ENCODE measurements at places on chromosomes 4 and X. TPM values are rescaled to one million over a fixed set of nuclear protein-coding genes. Genes with fewer than 3 reads are reported as not detected.
A peak's percentile ranks its signal among the peaks of the same experiment; 100 is the strongest.

- no peak overlapping the region for H3K4me3 ChIP-seq
- no peak overlapping the region for H3K27ac ChIP-seq
- H3K4me1 ChIP-seq, result no peaks in the 10 kb centered on the region
- H3K36me3 ChIP-seq, result no peaks in the 10 kb centered on the region
- no peak for DNase-seq
- no peaks in the 10 kb centered on the region for H3K27me3 ChIP-seq
These were observed 359.1 kb downstream of the DACH2 start for GRCh38 chrX:86507331-86507730.

The UGT8 gene
- 2.1 TPM for total RNA-seq

DNA sequence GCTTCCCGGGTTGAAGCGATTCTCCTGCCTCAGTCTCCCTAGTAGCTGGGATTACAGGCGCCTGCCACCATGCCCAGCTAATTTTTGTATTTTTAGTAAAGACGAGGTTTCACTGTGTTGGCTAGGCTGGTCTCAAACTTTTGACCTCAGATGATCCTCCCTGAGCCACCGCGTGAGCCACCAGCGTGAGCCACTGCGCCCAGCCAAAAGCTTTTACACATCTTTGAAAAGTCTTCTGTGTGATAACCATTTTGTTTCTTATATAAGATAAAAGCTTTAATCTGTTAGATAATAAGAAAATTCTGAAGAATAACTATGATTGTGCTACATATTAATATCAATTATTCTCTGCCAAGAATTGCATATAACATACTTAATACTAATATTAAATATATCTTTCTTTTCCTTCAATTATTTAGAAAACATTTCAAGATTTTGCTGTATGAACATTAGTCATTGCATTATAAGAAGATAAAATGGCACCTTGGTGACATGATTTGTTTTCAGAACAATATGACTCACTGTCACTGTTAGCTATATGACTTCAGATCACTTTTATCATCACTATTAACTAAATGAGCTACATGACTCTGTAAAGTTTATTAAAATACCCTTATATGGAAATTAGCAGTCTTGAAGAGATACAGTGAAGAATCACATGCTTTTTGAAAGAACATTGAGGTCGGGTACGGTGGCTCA lies 33.4 kb downstream of the RUFY3 start:
- H3K27me3 ChIP-seq, result no peaks in the 10 kb centered on the region
- no peak overlapping the region for H3K4me3 ChIP-seq
- DNase-seq, result no peak
- H3K27ac ChIP-seq, result no peak overlapping the region
- no peaks in the 10 kb centered on the region for H3K36me3 ChIP-seq

The KLB gene
- not detected for total RNA-seq

- H3K27me3 ChIP-seq, result no peaks in the 10 kb centered on the region
- no peak overlapping the region for H3K4me3 ChIP-seq
- no peaks in the 10 kb centered on the region for H3K4me1 ChIP-seq
- DNase-seq, result no peak
- H3K36me3 ChIP-seq, result no peaks in the 10 kb centered on the region
These were observed 23.7 kb downstream of the RTL5 start for GRCh38 chrX:72107841-72108595.

The EDA2R gene
- 0.05 TPM for total RNA-seq

- H3K27me3 ChIP-seq, result no peaks in the 10 kb centered on the region
- no peak overlapping the region for H3K27ac ChIP-seq
- DNase-seq, result no peak
- H3K4me1 ChIP-seq, result no peaks in the 10 kb centered on the region
- H3K36me3 ChIP-seq, result no peaks in the 10 kb centered on the region
- no peak overlapping the region for H3K4me3 ChIP-seq
These were observed 227.2 kb upstream of the MBNL3 start for GRCh38 chrX:132716006-132716405.

DNA sequence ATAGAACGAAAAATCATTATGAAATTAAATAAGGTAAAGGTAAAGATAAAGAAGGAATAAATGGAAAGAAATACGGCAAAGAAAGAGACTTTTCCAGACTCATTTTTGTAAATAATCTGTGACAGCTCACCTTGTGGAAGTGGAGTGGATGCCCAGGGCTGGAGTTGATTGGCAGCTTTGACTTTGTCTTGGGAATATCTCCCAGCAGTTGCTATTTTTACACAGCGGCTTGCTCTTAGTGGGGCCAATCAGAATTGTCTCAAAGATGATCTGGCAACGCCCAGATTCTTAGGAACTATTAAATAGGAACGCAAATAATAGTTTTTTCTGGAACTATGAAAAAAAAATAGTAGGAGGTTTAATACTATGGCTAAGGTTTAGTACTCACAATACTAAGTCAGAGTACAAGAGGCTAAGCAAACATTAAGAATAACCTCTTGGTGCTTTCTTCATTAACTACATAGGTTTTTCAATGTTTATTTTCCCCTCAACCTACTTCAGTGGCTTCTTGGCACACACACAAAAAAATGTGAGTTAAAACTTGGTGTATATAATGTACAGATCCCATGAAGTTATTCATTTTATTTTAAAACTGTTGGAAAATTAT lies 132.7 kb downstream of the TRAM1L1 start:
- no peaks in the 10 kb centered on the region for H3K36me3 ChIP-seq
- H3K4me3 ChIP-seq, result no peak overlapping the region
- DNase-seq, result no peak

GRCh38 chrX:53084043-53084570 lies 1.9 kb downstream of the TSPYL2 start:
- H3K27me3 ChIP-seq, result no peaks in the 10 kb centered on the region
- H3K4me3 ChIP-seq, result 0 out of 2 replicates have a peak overlapping the region, but pooled peaks have one; percentile 78
- no peak for DNase-seq
- peaks cover 8% of the 10 kb centered on the region for H3K4me1 ChIP-seq
- no peak overlapping the region for H3K27ac ChIP-seq
- H3K36me3 ChIP-seq, result no peaks in the 10 kb centered on the region

- no peaks in the 10 kb centered on the region for H3K27me3 ChIP-seq
- DNase-seq, result no peak
- no peak overlapping the region for H3K27ac ChIP-seq
- H3K36me3 ChIP-seq, result no peaks in the 10 kb centered on the region
- H3K4me1 ChIP-seq, result no peaks in the 10 kb centered on the region
These were observed 48.9 kb downstream of the ACSL4 start for GRCh38 chrX:109684136-109684535.

The HHIP gene
- total RNA-seq, result 0.08 TPM

- H3K27me3 ChIP-seq, result no peaks in the 10 kb centered on the region
- H3K4me1 ChIP-seq, result no peaks in the 10 kb centered on the region
- no peaks in the 10 kb centered on the region for H3K36me3 ChIP-seq
- no peak for DNase-seq
- no peak overlapping the region for H3K27ac ChIP-seq
- H3K4me3 ChIP-seq, result no peak overlapping the region
These were observed 245.2 kb upstream of the CENPE start for GRCh38 chr4:103443324-103443723.

The UGT2B17 gene
- not detected for total RNA-seq

- H3K36me3 ChIP-seq, result no peaks in the 10 kb centered on the region
- no peak overlapping the region for H3K4me3 ChIP-seq
- DNase-seq, result no peak
- no peaks in the 10 kb centered on the region for H3K27me3 ChIP-seq
- no peak overlapping the region for H3K27ac ChIP-seq
These were observed 60.8 kb downstream of the TBCK start for GRCh38 chr4:106255195-106255594.

- no peaks in the 10 kb centered on the region for H3K27me3 ChIP-seq
- no peaks in the 10 kb centered on the region for H3K4me1 ChIP-seq
These were observed 59.9 kb upstream of the CHRNA9 start for GRCh38 chr4:40275065-40275730.

GRCh38 chrX:12401252-12401651 lies 263.0 kb downstream of the FRMPD4 start:
- no peak for DNase-seq
- no peaks in the 10 kb centered on the region for H3K36me3 ChIP-seq
- H3K27me3 ChIP-seq, result no peaks in the 10 kb centered on the region
- no peaks in the 10 kb centered on the region for H3K4me1 ChIP-seq

DNA sequence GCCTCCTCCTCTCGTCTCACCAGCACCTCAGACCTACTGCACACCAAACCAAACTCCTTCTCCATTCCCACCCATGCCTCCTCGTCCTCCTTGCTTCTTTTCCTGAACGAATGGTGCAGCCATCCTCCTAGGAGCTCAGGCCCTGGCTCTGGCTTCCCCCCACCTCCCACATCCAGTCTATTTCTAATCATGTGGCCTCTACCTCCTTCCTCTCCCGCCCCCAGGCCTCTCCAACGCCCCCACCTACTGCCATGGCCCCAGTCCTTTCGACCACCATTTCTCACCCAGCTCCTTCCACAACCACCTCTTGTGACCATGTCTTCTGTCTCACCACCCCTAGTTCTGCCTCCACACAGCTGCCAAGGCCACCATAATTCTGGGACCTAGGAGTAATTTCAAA lies 127.1 kb downstream of the PJA1 start:
- H3K4me3 ChIP-seq, result no peak overlapping the region
- no peaks in the 10 kb centered on the region for H3K4me1 ChIP-seq
- H3K27me3 ChIP-seq, result no peaks in the 10 kb centered on the region
- H3K36me3 ChIP-seq, result no peaks in the 10 kb centered on the region
- DNase-seq, result no peak

DNA sequence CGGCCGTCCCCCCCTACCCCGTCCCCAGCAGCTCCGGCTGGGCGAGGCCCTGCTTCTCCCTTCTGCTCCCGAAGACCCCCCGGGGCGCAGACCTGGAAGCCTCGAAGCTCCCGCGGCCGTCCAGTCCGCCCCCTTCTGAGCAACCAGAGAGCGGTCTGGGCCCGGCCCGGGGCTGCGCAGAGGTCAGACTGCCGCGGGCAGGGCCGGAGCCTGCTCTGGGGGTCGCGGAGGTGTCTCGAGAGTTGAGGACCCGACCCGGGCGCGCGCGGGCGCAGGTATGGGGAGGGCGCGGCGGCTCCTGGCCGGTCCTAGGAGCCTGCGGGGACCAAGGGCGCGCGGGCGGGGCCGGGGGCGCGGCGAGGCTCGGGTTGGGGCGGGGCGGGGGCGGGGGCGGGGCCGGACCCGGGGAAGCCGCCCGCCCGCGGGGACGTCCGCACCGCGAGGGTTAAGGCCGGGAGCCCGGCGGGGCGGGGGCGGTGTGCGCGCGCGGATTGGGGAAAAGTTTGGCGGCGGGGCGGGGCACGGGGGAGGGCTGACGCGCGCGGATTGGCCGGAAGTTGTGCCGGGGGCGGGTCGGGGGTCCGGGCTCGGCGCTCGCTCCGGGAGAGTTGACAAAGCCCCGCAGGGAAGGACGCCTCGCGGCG lies at the start of gene FGFRL1:
FGFRL1 (plus strand) TSS at position 605 of the 644 bp plus-strand sequence. CDS start 860 bp downstream, outside the sequence.
- H3K4me1 ChIP-seq, result no peaks in the 10 kb centered on the region
- H3K36me3 ChIP-seq, result no peaks in the 10 kb centered on the region
- peak within 1 kb of the TSS; percentile 48 for H3K4me3 ChIP-seq
- no peak within 1 kb of the TSS for H3K27ac ChIP-seq
- DNase-seq, result no peak

The SULT1E1 gene
- total RNA-seq, result not detected

DNA sequence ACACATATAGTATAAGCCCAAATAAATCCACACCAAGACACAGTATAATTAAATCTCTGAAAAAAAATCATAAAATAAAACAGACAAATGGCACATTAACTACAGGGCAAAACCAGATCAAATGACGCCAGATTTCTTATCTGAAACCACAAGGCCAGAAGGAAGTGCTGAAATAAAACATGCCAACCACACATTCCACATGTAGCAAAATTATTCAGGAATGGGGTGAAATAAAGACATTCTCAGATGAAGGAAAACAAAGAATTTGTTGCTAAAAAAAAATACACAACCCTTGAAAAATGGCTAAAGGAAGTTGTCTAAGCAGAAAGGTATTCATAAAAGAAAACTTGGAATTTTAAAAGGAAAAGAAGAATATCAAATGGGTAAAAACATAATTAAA lies 4.5 kb upstream of the DCAF12L1 start:
- no peaks in the 10 kb centered on the region for H3K27me3 ChIP-seq
- H3K4me3 ChIP-seq, result no peak overlapping the region
- no peak for DNase-seq
- H3K4me1 ChIP-seq, result no peaks in the 10 kb centered on the region

- H3K4me1 ChIP-seq, result no peaks in the 10 kb centered on the region
- no peaks in the 10 kb centered on the region for H3K36me3 ChIP-seq
- no peaks in the 10 kb centered on the region for H3K27me3 ChIP-seq
- DNase-seq, result no peak
These were observed 47.5 kb downstream of the NKX6-1 start for GRCh38 chr4:84451546-84451945.
